ENCODE measurements at places on chromosomes 13 and 19.

DNA sequence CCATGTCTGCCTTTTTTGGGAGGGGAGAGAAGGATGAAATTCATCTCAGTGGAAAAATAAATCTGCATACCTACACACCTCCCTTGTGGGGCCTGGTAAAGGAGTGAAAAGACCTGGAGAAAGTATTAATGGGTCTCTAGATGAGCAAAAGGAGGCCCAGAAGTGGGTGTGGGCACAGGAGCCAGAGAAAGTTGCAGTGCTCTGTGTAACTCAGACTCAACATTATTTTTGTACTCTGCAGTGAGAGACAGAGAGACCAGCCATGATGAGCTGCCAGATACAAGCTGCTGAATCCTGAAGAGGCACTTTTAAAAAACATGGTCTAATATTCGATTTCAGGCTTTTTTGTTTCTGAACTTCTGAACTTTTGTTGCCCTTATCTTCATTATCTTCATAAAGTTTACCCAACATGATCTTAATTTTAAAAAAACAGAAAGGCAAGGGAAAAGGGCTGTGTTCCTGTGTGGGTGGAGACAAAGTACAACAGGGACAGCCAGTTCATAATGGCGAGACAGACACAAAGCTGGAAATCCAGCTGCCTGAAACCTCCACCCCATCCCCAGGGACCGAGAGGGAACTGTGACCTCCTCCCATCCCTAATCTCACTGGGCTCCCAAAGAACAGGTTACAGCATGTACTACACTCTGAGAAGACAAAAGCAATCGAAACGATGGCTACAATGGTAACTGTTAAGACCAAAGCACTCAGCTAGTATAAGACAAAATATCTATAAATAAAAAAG, 77.2 kb downstream of the KLF12 start:
- DNase-seq: no peak

DNA sequence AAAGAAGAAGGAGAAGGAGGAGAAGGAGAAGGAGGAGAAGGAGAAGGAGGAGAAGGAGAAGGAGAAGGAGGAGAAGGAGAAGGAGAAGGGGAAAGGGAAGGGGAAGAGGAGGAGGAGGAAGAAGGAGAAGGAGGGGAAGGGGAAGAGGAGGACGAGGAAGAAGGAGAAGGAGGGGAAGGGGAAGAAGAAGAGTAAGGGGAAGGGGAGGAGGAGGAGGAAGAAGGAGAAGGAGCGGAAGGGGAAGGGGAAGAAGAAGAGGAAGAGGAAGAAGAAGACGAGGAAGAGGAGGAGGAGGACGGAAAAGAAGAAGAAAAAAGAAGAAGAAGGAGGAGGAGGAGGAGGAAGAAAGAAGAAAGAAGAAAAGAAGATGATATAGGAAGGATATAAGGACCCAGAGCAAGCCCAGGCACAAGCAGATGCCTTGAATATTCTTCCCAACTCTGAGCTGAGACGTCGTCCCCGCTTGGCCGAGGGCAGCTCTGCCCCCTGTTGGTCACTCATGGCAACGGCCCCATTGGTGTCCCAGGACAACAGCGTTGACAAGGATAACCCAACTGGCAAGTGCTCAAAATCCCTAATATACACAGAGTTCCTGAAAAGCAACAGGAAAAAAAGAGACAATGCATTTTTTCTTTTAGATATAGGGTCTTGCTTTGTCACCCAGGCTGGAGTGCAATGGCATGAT, 30.6 kb upstream of the IGSF23 start:
- no peak for DNase-seq

- DNase-seq: no peak
These were observed 5.0 kb downstream of the EPHX3 start for GRCh38 chr19:15227261-15227660.

DNA sequence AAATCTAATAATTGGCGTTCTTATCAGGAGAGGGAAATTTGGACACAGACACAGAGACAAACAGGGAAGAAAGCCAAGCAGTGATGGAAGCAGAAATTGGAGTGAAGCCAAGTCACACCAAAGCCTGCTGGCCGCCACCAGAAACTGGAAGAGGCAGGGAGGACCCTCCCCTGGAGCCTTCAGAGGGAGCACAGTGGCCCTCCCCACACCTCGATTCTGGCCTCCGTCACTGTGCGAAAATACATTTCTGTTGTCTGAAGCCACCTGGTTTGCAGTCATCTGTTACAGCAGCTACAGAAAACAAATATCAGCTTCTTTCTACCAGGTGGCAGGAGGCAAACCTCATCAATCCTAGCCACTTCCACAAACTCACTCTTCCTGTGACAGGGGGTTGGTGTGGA, 8.3 kb upstream of the TLE6 start:
- no peak for DNase-seq

Measured in SW480 (cell line).